CD4-positive, alpha-beta T cell treated with Interleukin-17A for 1 hour (primary cell): ENCODE measurements at places on chromosomes 4 and X.

DNA sequence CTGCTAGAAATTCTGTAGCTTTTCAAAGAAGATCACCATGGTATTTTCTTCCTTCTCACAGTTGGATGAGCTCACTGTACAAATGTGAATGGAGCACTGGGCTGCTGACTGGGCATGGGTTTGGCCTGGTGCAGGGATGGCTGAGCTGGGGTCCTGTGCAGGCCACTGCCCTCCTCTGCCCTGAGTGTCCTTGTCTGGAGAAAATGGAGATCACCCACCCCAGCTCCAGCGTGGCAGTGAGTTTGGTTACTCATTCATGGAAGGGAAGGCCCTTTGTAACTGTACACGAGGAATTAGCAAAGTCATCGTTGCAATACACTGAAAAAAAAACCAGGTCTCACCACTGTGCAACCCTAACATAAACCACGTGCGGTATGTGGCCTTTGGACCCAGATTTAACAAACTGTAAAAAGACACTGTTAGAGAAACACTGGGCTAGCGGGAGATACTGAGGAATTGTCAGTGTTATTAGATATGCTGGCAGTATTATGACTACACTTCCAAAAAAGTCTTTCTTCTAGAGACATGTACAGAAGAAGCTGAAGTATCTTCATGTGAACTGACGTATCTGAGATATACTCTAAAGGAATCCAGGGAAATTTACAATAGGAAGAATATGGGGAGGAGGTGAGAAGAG is 16.1 kb upstream of the TBC1D14 start:
- DNase-seq = no peak

DNA sequence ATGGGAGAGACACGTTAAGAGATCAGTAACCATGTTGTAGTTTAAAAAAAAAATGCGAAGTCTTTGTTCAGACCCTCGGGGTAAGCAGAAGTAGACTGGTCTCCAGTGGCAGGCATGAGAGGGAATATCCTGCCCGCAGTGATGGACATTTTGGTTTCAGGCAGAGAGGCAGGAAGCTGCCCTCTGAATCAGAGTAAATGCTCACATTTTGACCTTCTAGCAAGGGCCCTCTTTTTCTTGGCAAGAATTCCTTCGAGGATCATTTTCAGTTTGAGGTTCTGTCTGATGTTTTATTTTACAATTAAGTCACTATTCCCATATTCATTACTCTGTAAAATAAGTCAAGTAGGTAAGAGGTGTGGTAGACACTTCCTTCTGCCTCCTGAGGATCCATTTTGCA is 28.4 kb downstream of the SORBS2 start:
- no peak for DNase-seq

- peak; percentile 64 for DNase-seq
These were observed 27.3 kb upstream of the JADE1 start for GRCh38 chr4:128782076-128782715.

GRCh38 chrX:27463187-27463586 is at the start of gene PPP4R3C:
Gene PPP4R3C (minus strand): TSS chrX:27463341. CDS start chrX:27463296, 45 bp downstream.
- DNase-seq = no peak

DNA sequence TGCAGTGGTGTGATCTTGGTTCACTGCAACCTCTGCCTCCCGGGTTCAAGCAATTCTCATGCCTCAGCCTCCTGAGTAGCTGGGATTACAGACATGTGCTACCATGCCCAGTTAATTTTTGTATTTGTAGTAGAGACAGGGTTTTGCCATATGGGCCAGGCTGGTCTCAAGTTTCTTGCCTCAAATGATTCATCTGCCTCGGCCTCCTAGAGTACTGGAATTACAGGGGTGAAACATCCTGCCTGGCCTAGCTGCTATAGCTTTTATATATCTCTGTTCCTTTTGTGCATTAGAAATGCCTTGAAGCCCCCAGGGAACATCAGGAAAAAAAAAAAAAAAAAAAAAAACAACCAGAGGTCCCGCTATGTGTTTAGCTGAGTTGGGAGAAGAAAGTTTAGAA is 34.8 kb downstream of the UBE2K start:
- DNase-seq = no peak

- no peak for DNase-seq
These were observed 24.9 kb downstream of the CXCL8 start for GRCh38 chr4:73765296-73765695.

- DNase-seq = no peak
These were observed 12.1 kb upstream of the DRD5 start for GRCh38 chr4:9769321-9769720.

GRCh38 chr4:110442309-110442708 is 33.6 kb upstream of the ENPEP start:
- no peak for DNase-seq

DNA sequence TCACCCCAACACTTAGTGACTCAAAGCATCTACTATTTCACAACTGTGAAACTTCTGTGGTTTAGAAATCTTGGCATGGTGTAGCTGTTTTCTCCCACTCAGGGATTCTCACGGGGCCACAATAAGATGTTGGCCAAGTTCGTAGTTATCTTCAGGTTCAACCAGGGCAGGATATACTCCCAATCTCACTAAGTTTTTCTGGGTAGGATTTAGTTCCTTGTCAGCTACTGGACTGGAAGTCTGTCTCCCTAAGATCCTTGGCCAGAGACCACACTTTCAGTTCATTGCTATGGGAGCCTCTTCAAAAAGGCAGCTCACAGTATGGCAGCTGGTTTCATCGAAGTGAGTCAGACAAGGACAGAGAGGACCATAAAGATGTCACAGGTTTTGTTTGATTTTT is 111.7 kb upstream of the PDHA2 start:
- DNase-seq = no peak

DNA sequence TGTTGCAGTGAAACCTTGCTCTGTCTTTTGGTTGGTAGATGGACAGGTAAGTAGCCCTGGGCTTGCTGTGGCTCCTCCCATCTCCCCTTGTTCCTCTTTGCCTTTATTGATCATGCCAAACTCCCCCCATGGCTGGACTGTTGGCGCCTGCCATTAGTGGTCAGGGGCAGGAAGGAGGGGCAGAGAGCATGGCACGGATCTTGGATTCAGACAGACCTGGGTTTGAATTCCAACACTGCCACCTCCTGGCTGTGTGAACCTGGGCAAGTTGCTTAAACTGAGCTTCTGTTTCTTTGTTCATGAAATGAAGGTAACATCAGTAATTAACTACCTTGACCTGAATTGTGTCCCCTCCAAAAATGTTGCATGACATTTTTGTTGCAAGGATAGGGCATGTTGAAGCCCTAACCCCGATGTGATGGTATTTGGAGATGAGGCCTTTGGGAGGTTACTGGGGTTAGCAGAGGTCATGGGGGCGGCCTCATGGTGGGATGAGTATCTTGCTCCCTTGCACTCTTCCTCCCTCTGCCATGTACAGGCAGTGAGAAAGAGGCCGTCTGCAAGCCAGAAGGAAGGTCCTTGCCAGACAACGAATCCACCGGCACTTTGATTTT is 6.0 kb downstream of the SLC2A9 start:
- DNase-seq = peak; percentile 12

- no peak for DNase-seq
These were observed 15.2 kb upstream of the GTPBP6 start for GRCh38 chrX:333611-334311.

DNA sequence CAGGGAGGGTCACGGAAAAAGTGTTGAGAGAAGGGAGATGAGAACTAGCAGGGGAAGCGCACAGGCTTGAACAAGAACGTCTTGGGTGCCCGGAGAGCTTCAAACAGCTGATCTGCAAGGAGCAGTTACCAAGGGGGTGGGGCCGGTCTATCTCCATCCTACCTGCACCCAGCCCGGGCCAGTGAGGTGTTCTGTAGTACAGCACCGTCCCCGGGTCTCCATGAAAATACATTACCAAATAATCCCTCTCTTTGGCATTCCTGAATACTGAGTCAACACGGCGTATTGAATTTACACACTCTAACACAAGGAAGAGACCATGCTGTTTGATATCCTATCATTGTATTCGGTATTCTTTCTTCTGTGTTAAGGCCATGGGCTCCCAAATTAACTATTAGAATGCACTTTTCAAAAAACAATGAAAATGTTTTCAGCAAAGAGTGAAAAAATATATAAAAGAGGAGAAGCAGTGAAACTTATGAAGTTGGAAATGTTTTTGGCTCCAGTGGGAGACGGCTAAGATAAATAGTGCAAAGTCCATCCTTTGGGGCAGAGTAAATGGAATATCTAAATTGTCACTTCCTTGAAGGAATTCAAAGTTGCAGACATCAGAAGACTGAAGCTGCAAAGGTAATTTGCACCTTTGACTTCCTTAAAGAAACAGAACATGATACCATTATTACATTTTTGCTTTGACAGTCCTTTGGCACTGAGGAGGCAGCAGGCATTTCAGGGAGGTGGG is 90.3 kb downstream of the DHRSX start:
- DNase-seq = no peak

DNA sequence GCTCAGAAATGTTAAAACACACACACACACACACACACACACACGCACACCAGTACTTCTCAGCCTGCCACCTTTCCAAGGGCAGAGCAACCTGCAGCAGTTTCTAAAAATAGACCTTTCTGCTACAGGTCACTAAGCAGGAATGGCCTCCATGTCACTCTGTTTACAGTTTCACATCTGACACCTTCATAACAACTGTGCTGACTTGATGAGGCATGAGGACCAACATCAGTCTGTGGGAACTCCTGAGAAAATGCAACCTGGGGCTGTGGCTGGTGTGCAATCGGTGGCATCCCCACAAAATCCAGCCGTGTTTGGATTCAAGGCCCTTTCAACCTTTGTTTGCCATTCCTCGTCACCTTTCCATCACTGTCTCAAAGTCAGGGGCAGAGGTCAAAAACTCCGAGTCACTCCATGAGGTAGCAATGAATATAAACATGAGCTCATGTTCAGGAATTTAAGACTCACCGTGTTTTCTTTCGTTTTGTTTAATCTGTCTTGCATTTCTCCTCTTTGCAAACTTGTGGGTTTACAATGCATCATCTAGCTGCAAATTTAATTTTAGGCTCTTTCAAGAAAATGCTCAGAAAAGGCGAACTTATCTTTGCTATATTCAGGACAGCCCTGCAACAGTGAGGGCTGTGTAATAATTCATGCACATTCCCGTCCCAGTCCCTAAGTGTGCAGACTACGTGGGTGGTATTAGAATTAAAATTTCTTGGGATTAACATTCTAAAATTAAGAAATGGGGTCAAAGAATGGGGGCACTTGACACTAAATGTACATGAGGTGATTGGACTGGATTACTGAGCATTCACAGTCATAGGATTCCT is 135.3 kb downstream of the SHROOM3 start:
- no peak for DNase-seq

GRCh38 chr4:71123951-71124350 is 130.5 kb downstream of the DCK start:
- DNase-seq = no peak

DNA sequence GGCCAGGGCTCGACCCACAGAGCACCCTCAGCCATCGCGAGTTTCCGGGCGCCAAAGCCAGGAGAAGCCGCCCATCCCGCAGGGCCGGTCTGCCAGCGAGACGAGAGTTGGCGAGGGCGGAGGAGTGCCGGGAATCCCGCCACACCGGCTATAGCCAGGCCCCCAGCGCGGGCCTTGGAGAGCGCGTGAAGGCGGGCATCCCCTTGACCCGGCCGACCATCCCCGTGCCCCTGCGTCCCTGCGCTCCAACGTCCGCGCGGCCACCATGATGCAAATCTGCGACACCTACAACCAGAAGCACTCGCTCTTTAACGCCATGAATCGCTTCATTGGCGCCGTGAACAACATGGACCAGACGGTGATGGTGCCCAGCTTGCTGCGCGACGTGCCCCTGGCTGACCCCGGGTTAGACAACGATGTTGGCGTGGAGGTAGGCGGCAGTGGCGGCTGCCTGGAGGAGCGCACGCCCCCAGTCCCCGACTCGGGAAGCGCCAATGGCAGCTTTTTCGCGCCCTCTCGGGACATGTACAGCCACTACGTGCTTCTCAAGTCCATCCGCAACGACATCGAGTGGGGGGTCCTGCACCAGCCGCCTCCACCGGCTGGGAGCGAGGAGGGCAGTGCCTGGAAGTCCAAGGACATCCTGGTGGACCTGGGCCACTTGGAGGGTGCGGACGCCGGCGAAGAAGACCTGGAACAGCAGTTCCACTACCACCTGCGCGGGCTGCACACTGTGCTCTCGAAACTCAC is 3.6 kb downstream of the MID1IP1 start:
- DNase-seq = no peak

DNA sequence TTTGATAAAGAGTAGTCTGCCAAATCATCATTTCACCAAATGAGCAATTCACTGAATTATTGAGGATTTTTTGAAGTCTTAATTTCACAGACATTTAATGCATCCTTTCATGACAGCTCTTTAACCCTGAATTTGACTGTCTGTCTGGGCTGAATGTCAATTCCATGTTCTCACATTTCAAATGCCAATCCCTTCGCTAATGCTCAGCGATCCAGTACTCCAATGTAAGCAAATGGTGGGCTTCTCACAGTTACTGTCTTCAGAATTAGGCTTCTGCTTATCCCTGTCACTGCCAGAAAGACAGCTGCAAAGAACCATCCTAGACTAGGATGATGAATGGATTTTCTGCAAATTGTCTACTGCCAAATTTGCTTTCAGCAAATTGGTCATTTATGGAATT is 36.2 kb upstream of the USP38 start:
- DNase-seq = no peak

GRCh38 chrX:94435799-94436198 is 761.8 kb downstream of the FAM133A start:
- DNase-seq = no peak

GRCh38 chrX:120768681-120769080 is 107.0 kb downstream of the CT47B1 start:
- no peak for DNase-seq
